ENCODE measurements at places on chromosomes 16 and 17.

GRCh38 chr16:4505356-4506147, 29.4 kb downstream of the HMOX2 start:
- DNase-seq, result no peak

DNA sequence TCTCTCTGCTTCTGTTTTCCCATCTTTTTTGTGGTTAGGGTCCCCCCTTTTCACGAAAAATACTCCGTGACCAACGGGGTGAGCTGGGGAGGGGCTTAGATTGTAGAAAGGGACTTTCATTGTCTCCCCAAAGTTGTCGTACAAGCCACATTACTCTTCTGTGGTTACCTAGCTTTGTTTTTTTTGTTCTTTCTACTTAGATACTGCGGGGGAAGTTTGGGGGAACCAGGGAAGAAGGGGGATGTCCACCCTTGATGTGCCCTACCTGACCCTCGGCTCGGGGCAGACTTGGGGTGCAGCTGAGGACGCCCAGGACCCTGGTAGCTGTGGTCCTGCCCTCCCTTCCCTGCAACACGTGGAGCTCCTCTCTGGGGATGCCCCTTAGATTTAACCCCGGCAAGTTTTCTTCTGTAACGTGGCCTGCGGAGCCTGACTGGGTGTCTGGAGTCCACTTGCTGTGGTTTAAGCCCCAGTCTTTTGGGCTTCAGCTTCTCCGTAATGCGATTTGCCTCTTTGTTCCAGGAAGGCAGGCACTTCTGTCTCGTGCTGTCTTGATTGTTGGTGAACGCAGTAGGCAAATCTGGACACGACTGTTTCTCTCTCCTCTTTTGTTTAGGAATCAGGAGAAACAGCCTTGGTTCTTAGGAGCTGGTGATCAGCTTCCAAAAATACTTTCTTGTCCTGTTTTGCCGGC, 892 bp downstream of the ABCC1 start:
- no peak for DNase-seq

DNA sequence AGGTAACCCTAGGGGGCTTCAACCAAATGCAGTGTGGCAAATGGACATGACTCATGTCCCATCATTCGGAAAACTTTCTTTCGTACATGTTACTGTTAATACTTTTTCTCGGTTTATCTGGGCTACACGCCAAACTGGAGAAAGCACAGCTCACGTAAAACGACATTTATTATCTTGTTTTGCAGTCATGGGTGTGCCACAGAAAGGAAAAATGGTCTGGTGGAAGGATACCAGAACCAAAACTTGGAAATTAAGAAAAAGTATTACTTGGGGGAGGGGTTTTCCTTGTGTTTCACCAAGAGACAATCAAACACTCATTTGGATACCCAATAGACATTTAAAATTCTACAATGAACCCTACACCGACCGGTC, 23.6 kb downstream of the ALOX15B start:
- DNase-seq, result no peak

DNA sequence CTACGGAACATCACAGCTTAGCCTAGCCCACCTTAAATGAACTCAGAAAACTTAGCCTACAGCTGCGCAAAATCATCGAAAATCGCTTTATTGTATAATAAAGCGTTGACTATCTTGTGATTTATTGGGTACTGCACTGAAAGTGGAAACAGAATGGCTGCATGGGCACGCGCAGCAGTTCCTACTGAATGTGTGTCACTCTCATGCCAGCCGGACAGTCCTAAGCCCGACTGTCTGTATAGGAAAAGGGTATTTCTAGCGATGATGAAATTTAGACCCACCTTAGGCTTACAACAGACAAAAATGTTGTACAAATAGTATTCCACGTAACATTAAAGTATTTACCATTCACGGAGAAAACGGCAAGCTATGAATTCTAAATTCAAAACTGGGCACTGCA, 9.3 kb downstream of the FBXO31 start:
- DNase-seq, result no peak
